Stimulated activated CD4-positive, alpha-beta T cell treated with anti-CD3 and anti-CD28 coated beads, Interleukin-12 subunit alpha, Interleukin-12 subunit beta, amount 100 ng/mL, for 48 hours (primary cell): ENCODE measurements at places on chromosomes 16 and 17.
A peak's percentile ranks its signal among the peaks of the same experiment; 100 is the strongest.

DNA sequence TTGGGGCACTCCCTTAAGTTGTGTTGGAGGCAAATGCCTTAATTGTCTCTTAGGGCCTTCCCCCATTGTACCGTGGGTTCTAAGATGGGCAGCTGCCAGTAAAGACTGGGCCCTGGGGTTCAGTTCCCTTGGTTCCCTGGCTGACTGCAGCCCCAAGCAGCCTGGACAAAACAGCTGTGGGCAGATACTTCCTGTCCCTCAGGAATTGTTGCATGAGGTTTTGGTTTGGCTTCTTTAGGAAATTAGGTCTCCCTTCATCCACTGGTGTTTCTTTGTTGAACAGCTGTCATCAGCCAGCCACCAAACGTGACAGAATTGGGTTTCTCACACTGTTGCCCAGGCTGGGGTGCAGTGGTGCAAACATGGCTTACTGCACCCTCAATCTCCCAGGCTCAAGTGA lies 42.0 kb upstream of the ETV4 start:
- no peak for DNase-seq

DNA sequence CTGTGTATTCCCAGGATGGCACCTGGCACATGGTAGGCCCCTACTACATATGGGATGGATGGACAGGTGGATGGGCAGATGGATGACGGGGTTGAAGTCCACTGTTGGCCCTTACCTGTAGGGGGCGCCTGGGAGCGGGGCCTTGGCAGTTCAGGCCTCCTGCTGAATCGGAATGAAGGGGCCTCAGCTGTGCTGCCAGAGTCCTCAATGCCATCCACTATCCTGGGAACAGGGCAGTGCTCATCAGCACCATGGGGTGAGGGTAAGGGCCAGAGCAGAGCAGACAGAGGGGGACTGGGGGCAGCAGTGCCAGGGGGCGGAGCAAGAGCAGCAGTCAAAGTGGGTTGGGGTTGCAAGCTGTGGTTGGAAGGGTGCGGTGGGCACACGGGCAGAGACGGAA lies 8.3 kb upstream of the RAB5C start:
- DNase-seq: peak; percentile 33

DNA sequence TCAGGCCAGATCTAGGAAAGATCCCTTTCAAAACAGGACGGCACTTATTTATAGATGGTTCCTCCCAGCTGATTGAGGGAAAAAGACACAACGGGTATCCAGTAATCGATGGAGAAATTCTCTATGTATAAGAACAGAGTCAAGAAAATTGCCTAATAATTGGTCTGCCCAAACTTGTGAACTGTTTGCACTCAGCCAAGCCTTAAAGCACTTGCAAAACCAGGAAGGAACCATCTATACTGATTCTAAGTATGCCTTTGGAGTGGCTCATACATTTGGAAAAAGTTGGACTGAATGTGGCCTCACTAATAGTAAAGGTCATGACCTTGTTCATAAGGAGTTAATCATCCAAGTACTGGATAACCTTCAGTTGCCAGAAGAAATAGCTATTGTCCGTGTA lies 5.9 kb downstream of the HPR start:
- no peak for DNase-seq

GRCh38 chr16:51225878-51226277 lies 74.8 kb upstream of the SALL1 start:
- DNase-seq: no peak

GRCh38 chr16:76837872-76838271 lies 353.1 kb upstream of the MON1B start:
- DNase-seq: no peak

DNA sequence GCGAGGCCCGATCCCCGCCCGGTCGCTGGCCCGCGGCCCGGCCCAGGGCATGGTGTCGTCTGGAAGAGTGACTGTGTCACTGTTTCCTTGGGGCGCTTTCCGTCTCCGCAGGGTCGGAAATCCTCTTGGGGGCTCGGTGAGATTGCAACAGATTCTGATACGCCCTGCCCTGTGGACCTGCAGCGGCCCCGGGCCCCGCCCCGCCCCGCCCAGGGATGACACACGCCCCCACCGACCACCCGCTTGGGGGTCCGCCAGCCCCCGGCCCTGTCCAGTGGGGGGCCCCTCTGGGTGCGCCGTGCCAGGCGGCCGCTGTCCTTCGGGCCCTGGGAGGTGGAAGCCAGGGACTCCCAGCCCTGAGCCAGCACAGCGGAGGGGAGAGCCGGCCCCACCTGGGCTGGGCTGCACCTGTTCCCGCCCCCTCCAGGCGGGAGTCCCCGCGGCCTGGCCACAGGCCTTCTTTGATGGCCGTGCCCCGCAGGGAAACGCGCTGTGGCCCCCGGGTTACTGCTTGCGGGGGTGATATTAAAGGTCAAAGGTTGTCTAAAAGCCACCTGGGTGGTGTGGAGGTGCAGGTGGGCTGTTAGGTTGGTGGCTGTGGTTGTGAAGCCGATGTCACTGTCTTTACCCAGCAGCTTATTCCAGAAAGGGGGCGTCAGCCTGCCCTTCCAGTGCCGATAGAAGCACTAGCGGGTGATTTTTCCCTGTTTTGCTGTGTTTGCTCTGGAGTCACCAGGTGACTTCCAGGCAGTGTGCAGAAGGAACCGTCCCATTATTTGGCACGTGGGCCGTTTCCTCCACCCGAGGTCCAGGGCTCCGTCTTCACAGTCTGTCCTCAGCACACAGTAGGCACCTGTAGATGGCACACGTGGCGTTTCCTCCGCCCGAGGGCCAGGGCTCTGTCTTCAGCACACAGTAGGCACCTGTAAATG lies 752 bp downstream of the TBC1D24 start:
- no peak for DNase-seq

DNA sequence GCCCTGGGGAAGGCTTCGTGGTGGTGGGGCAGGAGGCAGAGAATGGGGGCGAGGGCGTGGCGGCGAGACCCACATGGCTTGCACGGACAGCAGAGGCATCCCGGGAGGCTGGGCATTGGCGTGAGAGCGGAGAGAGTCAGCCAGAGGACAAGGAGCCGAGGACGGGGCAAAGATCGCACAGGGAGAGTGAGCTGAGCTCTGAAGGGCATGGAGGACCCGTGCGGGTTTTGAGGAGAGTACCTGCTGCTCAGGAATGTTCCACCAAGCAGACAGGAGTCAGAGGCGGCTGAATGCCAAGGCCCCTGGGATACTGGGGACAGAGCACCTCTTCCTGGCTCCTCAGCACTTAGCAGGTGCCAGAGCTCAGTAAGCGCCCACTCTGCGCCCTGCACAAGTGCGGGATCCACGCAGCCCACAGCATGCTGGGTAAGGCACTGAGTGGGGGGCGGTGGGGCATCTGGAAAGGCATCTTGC lies 47.8 kb downstream of the ARHGAP27 start:
- DNase-seq: no peak

GRCh38 chr17:6555331-6556120 lies 829 bp downstream of the PITPNM3 start:
- no peak for DNase-seq

GRCh38 chr16:23801378-23801777 lies 34.4 kb upstream of the PRKCB start:
- DNase-seq: peak; percentile 47

DNA sequence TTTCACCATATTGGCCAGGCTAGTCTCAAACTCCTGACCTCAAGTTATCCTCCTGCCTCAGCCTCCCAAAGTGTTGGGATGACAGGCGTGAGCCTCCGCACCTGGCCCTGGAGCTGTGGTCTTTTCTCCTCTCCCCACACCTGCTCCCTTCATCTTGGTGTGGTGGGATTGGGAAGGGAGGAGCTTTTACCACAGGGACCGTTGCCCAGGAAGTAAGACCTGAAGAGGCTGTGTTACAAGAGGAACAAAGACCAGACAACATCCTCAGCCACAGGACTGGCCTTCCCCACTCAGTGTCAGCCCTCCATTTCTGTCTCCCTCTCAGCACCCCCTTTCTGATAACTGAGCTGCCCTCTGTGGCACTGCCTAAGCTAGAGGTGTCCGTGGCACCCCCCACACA lies 9.4 kb upstream of the C17orf113 start:
- DNase-seq: no peak

- DNase-seq: no peak
Measured at GRCh38 chr17:1053661-1054360, 56.9 kb downstream of the TIMM22 start.

- DNase-seq: no peak
Measured at GRCh38 chr16:86240716-86241363, 269.5 kb upstream of the FOXF1 start.

DNA sequence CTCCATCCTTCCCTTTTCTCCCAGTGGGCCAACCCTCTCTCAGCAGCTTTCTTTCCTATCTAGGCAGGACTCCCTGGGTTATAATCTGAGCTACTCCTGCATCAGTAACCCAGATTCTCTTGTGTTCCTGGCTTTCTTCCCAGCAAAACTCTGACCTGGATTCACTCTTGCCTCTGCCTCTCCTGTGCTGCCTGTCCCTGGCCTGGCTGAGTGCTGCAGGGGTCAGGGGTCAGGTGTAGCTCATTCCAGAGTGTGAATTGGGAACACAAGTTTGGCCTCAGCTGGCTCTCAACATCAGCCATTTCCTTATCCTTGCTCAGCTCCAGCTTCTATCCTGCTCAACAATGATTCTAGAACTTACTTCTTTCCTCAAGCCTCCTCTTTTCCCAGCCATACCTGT lies 2.5 kb upstream of the ST6GALNAC2 start:
- no peak for DNase-seq

DNA sequence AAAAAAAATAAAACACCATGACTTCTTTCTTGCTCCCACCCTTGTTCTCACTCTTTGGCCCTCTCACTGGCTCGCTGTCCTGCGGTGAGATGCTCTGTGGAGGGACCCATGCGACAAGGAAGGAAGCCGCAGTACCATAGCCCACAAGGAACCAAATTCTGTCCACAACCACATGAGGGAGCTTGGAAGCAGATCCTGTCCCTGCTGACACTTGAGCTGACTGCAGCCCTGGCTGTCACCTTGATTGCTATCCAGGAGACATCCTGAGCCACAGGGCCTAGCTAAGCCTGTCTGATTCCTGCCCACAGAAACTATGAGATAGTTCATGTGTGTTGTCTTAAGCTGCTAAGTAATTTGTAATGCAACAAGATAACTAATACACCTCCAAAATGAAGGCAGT lies 4.8 kb upstream of the MT2A start:
- DNase-seq: no peak

DNA sequence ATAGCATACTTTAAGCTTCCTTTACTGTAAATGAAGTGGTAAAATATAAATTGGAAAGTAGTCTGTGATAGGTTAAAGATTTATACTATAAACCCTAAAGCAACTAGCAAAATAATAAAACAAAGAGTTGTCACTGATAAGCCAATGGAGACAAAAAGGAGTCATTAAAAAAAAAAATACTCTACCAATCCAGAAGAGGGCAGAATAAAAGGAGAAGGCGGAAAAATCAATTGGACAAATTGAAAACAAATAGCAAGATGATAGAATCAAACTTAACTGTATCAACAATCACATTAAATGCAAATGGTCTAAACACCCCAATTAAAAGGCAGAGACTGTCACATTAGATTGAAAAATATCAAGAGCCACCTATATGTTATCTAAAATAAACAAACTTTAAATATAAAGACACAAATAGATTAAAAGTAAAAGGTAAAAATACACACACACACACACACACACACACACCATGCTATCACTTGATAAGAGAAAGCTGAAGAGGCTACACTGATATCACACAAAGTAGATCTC lies 71.8 kb downstream of the CACNG1 start:
- no peak for DNase-seq

DNA sequence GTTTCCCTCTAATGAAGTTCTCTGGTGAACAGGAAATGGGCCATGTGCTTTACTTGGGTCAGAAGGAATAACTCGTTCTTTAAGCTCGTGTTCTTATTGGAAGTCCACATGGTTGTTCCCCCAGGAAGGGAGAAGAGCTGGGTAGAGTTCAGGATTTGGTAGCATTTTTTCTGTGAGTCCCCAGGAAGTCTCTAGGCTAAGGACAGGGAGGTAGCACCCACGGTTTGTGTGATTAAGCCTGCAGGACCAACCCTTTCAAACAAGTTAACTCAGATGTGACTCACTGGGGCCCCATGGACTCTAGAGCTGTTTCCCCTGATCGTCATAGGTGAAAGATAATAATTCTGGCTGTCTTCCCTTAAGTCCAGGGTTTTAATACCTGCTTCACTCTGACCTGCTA lies 16.4 kb downstream of the SAP30BP start:
- DNase-seq: no peak

DNA sequence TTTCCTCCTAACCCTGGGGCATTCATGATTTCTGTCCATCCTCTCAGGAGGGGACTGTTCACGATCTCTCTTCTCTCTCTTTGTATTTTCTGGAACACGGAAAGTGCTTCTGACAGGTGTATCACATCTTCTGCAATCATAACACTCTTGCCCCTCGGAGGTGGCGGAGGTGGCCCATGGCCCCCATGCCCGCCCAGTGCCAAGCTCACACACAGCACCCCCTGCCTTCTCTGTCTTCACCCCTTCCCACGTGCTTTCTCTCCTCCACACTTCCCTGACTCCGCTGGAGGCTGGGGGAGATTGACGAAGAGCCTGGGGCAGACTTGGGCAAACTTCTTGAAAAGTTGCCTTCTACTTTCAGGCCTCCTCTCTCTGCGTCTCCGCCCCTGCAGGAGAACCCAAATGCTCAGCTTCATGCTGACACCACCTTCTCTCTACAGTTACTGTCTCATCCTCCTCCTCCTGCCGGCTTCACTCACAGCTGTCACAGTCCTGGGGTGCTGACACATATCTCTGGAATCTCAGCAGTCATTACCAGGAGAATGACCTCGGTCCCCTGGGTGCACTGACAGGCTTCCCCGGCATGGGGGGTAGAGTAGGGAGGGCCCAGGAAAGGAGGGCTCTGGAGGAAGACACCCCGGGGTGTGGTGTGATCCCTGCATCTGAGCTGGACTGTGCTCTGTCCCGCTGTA lies 127.1 kb downstream of the ENGASE start:
- DNase-seq: no peak

DNA sequence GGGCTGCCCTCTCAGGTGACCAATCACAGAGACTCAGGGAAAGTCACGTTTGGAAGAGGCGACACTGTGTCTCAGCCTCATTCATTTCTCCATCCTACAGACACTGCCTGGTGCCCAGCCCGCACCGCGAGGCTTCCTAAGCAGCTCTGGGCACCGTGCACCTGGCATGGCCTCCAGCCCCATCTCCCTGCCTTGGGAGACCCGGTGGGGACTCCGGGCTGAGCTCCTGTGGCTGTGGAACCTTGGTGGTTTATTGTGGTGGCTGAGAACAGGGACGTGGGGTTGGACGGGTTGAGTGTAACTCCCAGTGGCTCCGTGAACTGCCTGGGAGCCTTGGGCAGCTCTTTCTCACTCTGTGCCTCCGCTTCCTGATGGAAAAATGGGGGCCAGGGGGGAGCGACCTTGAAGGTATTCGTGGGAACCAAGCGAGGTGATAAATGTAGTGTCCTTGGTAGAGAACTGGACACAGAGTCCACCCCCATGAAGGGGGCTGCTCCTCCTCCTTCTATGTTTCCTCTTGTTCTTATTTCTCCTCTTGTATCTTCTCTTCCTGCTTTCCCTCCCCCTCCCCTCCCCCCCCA lies 215.4 kb downstream of the SEC14L1 start:
- no peak for DNase-seq
